ENCODE measurements at places on chromosomes 16 and 17.
A peak's percentile ranks its signal among the peaks of the same experiment; 100 is the strongest.

GRCh38 chr16:6165330-6165979 lies 1067.9 kb upstream of the EEF2KMT start:
- DNase-seq, result no peak

DNA sequence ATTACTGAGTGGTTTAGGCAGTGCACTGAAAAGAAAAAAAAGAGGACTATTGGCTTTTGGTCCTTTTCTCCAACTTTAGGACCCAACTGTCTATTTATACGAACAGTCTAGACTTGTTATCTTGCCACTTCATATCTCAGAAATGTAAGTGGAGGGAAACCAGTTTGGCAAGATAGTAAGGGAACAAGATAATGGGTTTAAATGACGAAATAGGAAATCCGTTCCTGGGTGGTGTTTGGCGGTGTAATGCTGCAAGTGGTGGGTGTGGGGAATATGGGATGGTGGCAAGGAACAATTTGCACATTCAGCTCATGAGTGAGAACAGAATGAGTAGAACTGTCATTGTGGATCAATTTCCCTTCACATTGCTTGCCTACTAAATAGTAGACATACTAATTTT lies 44.7 kb downstream of the GRB7 start:
- DNase-seq, result no peak

DNA sequence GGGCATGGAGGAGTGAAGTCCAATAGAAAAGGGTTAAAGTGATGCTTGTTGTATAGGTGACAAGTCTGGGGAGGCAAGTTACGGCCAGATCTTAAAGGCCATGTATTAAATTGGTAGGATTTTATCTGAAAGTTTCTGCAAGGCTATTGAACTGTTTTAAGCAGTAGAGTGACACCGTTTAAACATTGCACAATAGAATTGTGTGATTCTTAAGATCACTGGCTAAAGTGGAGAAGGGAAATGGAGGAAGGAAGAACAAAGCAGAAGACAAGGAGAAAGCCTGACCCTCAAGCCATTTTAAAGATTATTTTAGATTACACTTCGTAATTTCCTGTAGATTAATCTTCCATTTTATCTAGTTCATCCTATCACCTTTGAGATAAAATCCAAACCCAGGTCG lies 5.6 kb upstream of the MPHOSPH6 start:
- no peak for DNase-seq

DNA sequence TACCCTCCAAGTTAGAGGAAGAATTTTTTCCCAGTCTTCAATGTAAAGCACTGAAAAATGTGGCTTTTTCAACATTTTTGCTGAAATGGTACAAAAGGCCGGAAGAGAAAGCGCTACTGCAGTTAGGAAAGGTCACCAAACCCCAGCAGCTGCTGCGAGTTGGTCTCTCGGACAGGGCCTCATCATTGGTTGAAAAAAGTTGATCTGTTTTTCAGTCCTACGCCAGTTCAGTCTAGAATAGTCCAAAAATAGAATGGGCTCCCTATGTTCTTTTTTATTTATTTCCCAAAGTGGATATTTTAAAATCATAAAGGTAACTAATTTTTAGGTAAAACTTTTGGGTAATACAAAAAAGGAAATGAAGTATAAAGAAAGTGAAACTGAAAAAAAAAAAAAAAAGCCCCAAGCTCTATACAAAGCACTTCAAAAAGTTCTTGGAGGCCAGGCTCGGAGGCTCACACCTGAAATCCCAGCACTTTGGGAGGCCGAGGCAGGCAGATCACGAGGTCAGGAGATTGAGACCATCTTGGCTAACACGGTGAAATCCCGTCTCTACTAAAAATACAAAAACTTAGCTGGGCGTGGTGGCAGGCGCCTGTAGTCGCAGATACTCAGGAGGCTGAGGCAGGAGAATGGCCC lies 17.4 kb downstream of the ADAP2 start:
- no peak for DNase-seq

DNA sequence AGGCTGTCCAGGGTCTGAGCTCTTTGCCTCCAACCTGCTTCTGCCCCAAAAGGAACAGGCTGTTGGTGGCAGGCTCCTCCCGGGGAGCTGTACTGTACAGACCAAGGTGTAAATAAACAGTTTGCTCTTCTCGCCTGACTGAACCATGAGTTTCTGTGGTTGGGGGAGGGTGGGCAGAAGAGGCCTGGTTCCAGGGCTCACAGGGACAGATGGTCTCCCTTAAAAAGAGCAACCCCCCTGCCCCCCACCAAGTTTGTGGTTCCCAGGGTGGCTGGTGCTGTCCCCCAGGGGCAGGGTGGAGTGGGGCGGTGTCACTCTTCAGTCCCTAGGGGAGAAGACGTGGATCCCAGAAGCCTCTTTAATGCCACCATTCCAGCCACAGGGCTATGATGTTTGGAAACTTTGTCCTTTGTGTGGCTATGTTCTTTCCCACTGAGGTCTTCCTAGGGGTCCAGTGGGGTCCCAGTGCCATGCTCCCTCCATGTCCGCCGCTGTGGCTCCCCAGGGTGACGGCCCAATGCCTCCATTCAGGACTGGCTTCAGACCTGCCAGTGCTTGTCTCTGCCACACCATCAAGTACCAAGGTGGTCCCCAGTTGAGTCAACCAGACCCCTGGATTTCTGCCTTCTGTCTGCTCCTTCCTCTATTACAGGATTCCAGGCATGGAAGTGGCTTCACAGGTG lies 146.7 kb downstream of the RAB11FIP4 start:
- DNase-seq, result no peak

GRCh38 chr16:74902161-74902560 lies 82.8 kb downstream of the WDR59 start:
- DNase-seq, result no peak

- no peak for DNase-seq
Measured at GRCh38 chr17:60618080-60618479, 18.1 kb downstream of the PPM1D start.

DNA sequence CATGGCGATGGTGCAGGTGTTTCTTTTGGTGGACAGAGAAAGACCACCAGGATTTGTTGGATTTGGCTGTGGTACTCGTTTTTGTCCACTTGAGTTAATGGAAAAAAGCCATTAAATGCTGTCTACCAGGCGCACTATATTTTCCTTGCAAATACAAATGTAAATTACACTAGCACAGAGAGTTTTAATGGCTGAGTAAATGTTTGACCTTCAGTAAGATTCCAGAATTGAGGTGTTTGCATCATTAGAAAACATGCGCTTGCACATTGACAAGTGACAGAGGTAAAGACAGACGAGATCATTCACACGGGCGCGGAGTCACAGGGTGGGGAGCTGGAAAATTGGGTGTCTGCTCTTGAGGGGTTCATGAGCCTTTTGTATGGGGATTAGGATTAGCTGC lies 53.5 kb upstream of the AKTIP start:
- no peak for DNase-seq

DNA sequence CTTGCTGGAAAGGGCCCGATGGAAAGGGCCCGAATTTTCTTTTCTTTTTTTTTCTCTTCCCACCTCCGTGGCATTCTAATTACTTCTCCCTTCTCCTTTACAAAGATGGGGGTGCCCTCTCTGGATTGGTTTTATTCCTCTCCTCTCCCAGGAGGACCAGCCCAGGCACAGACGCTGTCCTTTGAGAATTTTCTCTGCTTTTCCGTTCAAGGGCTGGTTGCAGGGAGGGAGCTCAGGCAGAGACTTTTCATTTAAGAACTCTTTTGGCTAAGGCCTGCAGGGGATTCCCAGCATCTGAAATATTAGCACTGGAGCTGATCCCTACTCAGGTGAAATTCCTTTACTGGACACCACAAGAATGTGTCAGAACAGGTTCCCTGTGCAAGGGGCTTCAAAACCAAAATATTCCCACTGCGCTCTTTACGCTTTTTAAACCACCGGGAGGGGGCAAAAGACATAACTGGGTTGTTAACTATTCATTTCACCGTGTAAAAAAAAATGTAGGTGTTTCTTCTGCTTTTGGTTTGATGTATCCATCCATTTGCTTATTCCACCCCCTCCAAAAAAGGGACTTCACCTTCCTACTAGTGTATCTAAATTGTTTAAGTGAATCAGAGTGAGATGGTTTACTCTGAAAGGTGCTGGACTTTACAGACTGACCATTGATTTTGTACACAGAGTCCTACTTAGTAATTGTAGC lies 1.4 kb downstream of the NFAT5 start:
- peak; percentile 30 for DNase-seq

GRCh38 chr17:79084291-79085153 lies 9.9 kb downstream of the ENGASE start:
- DNase-seq, result no peak

- DNase-seq, result peak; percentile 80
Measured at GRCh38 chr17:77783991-77784820, 174.3 kb upstream of the TNRC6C start.

DNA sequence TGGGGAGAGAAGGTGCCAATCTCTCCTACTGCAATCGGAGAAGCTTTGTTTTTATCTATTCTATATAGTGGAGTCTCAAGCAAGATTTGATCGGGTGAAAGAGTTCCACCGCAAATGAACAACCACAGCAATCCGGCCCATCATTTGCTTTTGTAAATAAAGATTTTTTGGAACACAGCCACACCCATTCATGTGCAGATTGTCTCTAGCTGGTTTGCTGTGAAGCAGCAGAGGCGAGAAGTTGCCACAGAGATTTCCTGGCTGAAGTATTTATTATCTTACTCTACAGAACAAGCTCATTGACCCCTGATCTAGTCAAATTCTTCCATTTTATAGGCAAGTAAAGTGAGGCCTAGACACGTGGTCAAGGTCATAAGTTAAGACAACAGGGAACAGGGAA lies 195.5 kb upstream of the TNRC6C start:
- no peak for DNase-seq
